ENCODE measurements at places on chromosomes 1 and 21.

DNA sequence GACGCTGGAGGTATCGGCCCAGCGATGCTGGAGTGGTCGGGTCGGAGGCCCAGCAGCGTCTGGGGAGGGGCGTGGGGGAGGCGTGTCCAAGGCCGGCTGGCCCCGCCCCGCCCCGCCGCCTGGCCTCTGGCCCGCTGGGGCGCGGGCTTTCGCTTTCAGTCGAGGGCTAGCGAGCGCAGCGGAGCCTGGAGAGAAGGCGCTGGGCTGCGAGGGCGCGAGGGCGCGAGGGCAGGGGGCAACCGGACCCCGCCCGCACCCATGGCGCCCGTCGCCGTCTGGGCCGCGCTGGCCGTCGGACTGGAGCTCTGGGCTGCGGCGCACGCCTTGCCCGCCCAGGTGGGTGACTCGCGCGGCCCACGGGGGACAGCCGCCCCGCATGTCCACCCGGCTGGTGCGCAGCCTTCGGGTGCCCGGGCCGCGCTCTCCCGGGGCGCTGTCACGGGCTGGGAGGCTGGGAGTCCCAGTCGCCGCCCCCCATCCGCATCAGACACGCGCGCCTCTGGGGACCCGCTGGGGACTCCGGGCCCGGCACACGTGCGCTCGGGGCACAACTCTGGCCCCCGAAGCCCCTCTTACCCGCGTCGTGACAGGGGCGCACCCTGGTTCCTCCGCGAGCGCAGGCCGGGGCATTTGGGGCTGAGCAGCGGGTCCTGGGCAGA, at the start of gene TNFRSF1B:
TNFRSF1B (plus strand) TSS at position 158 of the 659 bp plus-strand sequence; CDS start at position 259, 101 bp downstream.
- DNase-seq: no peak

DNA sequence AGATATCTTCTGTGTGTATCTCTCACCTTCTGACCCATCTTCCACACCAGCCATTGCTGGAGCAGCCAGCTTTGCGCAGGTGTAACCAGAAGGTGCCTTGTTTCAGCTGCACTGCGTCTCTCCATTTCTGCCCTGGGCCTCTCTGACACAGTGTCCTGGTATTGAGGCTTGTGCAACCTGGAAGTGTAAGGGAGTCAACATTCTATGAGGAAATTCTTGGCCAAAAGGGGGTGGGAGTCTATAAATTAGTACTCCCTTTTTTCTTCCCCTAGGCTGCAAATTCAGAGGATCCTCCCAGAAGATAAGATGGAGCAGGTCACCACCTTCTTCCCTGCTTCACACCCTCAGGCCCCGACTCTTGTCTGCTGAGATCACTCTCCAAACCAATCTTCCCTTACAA, 109.1 kb downstream of the MRPS6 start:
- DNase-seq: no peak

GRCh38 chr1:204359131-204359473, 627 bp downstream of the PLEKHA6 start:
- no peak for DNase-seq

DNA sequence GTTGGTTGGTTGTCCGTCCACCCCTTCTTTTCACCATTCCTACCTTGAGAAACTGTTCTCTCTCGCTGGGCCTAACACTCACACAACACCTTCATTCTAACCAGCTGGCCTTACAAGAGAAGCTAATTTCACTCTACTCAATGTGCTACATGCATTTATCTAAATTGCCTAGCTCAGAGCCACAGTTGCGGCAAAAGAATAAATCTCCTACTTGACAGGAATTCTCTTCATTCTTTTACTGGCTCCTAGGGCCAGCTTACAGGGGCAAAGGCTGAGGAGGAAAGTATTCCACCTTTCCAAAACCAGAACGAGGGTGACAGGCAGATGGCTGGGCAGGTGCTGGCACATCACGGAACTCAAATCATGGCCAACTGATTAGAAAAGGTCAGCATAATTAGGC, 6.5 kb downstream of the F3 start:
- DNase-seq: no peak

- no peak for DNase-seq
Observed at GRCh38 chr1:17403081-17403480, 31.1 kb downstream of the PADI6 start.

DNA sequence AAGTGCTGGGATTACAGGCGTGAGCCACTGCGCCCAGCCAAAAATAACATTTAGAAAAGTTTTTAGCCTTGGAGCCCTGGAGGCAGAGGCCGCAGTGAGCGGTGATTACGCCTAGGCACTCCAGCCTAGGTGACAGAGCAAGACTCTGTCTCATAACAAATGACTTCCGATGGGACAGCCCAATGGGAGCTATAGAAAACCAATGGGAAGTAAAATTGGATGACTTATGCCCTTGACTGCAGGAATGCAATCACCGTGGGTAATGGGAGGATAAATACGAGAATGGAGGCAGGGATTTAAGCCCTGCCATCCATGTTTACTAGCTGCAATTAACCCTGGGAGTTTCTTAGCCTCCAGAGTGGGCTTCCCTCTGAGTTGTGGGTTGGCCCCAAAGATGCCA, 37.0 kb upstream of the CNN3 start:
- no peak for DNase-seq

- DNase-seq: no peak
Observed at GRCh38 chr21:26077521-26077920, 93.0 kb downstream of the APP start.

DNA sequence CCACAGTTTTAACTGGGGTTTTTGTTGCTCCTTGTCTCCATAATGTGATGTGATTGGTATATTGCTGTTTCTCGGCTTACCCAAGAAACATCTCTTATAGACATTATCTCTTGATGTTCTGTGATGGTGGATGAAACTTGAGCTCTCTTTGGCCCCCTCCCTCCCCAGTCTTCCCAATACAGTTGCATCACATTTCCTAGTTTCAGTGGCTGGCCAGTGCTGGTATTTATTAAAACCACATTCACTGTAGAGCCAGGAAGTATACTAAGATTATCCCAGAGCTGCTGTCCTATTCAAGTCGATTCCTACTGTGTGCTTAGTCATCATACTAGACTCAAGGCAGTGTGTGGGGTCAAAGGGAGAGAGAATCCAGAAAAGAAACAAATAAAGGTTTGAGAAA, 244.4 kb downstream of the KAZN start:
- no peak for DNase-seq

GRCh38 chr1:198169672-198170071, 12.9 kb downstream of the NEK7 start:
- no peak for DNase-seq

GRCh38 chr21:43585924-43586413, 73.3 kb downstream of the HSF2BP start:
- DNase-seq: no peak

- no peak for DNase-seq
Observed at GRCh38 chr21:35223480-35224156, 174.5 kb upstream of the RUNX1 start.
